K562 (cell line): ENCODE measurements at places on chromosomes 12 and 14. TPM values are rescaled to one million over a fixed set of nuclear protein-coding genes. Genes with fewer than 3 reads are reported as not detected.

GRCh38 chr12:45305907-45306306 is 90.0 kb downstream of the ANO6 start:
- no peaks in the 10 kb centered on the region; the same call in 1 of the 3 replicates for H3K4me1 ChIP-seq
- H3K27ac ChIP-seq = no peak overlapping the region
- H3K27me3 ChIP-seq = no peaks in the 10 kb centered on the region
- H3K4me3 ChIP-seq = no peak overlapping the region

DNA sequence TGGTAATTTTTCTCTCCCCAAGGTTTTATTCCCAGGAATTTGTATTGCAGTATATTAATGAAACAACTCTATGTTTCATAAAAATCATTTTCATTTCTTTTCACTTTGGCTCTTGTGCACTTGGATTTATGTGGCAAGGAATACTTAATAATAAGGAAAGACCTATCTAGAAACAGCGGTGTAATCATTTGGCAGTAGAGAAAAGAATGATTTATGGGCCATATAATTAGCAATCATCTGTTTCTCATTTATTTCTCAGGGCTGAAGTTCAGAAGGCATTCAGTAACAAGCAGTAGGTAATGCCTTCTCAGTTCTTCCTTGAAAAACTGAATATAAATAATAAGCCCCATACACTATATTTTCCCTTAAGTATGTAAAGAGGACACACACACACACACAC is 172.6 kb downstream of the ANO4 start:
- H3K4me1 ChIP-seq = no peaks in the 10 kb centered on the region
- H3K27me3 ChIP-seq = no peaks in the 10 kb centered on the region
- no peak overlapping the region for H3K27ac ChIP-seq
- H3K36me3 ChIP-seq = no peaks in the 10 kb centered on the region

CLEC4E gene
- total RNA-seq = not detected in 2 replicates

FLVCR2 gene
- total RNA-seq = 1.5 and 3.2 TPM in 2 replicates

- no peak for DNase-seq
- no peaks in the 10 kb centered on the region for H3K36me3 ChIP-seq
- no peaks in the 10 kb centered on the region; the same call in 2 of the 3 replicates for H3K27me3 ChIP-seq
- no peaks in the 10 kb centered on the region; the same call in 1 of the 3 replicates for H3K4me1 ChIP-seq
Observed at GRCh38 chr14:75341620-75342019, 63.0 kb downstream of the FOS start.

SLC6A12 gene
- total RNA-seq = not detected in 2 replicates

DNA sequence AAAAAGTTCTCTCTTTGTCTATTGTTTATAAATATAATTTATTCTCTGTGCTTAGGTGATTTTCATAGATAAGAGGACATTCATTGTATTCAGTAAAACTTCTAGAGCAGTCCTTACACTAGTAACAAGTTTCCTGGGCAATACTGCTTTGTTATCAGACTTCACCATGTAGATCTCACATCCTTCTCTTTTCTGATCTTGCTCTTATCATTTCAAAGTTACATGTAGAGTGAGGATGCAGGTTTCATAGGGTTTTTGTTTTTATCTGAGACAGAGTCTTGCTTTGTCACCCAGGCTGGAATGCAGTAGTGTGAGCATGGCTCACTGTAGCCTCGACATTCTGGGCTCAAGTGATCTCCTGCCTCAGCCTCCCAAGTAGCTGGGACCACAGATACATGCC is 789.5 kb downstream of the DIO2 start:
- no peak overlapping the region for H3K27ac ChIP-seq
- no peaks in the 10 kb centered on the region for H3K36me3 ChIP-seq
- H3K4me3 ChIP-seq = no peak overlapping the region
- no peaks in the 10 kb centered on the region for H3K27me3 ChIP-seq
- no peaks in the 10 kb centered on the region for H3K4me1 ChIP-seq

GRCh38 chr12:121033625-121034349 is 5.3 kb downstream of the OASL start:
- DNase-seq = no peak
- no peaks in the 10 kb centered on the region for H3K36me3 ChIP-seq
- peaks cover 2% of the 10 kb centered on the region; the same call in 1 of the 2 replicates for H3K4me1 ChIP-seq
- peaks cover 54% of the 10 kb centered on the region for H3K27me3 ChIP-seq

DNA sequence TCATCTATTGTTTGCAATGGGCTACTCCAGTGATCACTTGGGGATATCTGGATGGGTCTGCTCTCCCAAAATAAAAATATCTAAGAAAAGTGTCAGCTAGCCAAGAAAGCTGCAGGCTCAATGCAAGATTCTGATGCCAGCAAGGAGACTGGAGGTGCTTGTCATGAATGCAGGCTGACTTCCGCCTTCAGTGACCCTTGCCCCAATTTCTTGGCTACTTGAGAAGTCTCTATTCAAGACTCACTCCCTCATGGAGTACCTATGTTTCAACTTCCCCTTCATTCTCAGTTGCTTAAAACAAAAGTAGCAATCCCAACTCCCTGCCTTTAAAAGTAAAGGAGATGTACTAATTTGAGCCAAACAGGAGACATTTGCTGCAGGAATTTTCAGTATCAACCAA is 123.9 kb downstream of the GPR65 start:
- H3K36me3 ChIP-seq = no peaks in the 10 kb centered on the region
- no peak overlapping the region for H3K4me3 ChIP-seq
- DNase-seq = no peak
- no peaks in the 10 kb centered on the region for H3K4me1 ChIP-seq
- H3K27me3 ChIP-seq = no peaks in the 10 kb centered on the region

- no peak overlapping the region for H3K4me3 ChIP-seq
- DNase-seq = no peak
- H3K27me3 ChIP-seq = no peaks in the 10 kb centered on the region
- no peaks in the 10 kb centered on the region for H3K4me1 ChIP-seq
Observed at GRCh38 chr14:58690801-58691516, 53.2 kb downstream of the DACT1 start.

- no peaks in the 10 kb centered on the region for H3K4me1 ChIP-seq
- no peak overlapping the region for H3K27ac ChIP-seq
- no peaks in the 10 kb centered on the region for H3K36me3 ChIP-seq
- no peak for DNase-seq
Observed at GRCh38 chr14:84375235-84375634, 1154.7 kb upstream of the FLRT2 start.

DNA sequence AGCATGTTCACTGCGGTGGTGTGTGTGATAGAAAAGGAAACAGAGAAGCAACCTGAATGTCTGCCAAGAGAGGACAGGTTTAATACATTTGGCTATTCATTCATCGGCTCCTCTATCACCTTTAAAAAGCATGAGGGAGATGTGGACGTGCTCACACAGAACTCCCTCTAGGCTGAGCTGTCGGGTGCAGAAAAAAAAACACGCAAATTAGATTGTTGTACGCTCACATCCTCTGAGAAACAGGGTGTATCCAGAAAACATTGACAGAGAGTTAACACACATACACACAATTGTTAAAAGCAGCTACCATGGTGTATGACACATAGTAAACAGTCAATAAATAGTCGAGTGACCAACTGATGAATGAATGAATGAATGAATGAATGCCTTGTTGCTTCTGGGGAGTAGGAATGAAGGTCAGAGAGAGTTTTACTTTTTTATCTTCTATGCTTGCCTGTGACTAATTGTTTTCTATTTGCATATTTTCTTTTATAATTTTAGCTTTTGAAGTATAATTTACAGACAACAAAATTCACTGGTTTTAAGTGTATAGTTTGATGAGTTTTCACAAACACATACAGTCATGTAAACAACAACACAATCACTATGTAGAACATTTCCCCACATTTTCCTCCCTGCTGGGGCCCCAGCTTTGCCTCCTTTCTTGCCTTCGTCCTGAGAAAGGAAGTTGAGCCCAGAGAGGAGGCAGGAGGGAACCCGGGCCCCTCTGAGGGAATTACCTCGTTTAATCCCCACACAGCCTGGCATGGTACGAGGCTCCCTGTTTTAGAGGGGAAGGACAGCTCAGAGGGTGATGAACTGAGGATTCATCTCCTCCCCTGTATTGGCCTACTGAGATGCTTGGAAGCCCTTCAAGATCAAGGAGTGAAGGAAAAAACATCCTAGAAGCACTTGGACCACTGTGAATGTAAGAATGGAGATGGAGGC is 19.7 kb upstream of the FAM222A start:
- H3K4me3 ChIP-seq = no peak overlapping the region
- H3K36me3 ChIP-seq = no peaks in the 10 kb centered on the region
- DNase-seq = no peak
- H3K27me3 ChIP-seq = no peaks in the 10 kb centered on the region; the same call in 2 of the 3 replicates

- no peak overlapping the region for H3K4me3 ChIP-seq
- H3K27me3 ChIP-seq = no peaks in the 10 kb centered on the region
- no peaks in the 10 kb centered on the region for H3K36me3 ChIP-seq
- no peak overlapping the region for H3K27ac ChIP-seq
Observed at GRCh38 chr14:30333934-30334333, 225.0 kb upstream of the G2E3 start.

KRT7 gene
- 1.4 and 1.6 TPM in 2 replicates for total RNA-seq

ESYT1 gene
- total RNA-seq = 237 and 251 TPM in 2 replicates

- peaks cover 6% of the 10 kb centered on the region; the same call in 1 of the 3 replicates for H3K36me3 ChIP-seq
- H3K27me3 ChIP-seq = no peaks in the 10 kb centered on the region
- DNase-seq = no peak
- H3K4me3 ChIP-seq = no peak overlapping the region
Observed at GRCh38 chr12:8709124-8709830, 11.5 kb downstream of the RIMKLB start.

SRSF5 gene
- total RNA-seq = 174 and 212 TPM in 2 replicates

DNA sequence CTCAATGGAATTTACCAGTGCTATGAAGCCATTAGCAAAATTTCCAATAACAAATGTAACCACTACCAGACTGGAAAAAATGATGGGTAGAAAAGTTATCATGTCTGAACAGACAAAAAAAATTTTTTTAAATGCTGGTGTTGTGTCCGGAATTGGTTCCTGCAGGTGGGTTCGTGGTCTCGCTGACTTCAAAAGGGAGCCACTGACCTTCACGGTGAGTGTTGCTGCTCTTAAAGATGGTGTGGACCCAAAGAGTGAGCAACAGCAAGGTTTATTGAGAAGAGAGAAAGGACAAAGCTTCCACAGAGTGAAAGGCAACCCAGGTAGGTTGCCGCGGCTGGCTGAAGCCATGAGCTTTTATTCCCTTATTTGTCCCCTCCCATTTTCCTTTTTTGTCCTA is at the start of gene TAS2R43:
TAS2R43 (minus strand) TSS at position 186 of the 400 bp plus-strand sequence; CDS start at position 102, 84 bp downstream.
- no peak within 1 kb of the TSS for H3K4me3 ChIP-seq
- no peaks in the 10 kb centered on the region for H3K4me1 ChIP-seq
- H3K27ac ChIP-seq = no peak within 1 kb of the TSS
- no peaks in the 10 kb centered on the region for H3K27me3 ChIP-seq
